Activated T-helper 1 cell treated with anti-CD3 and anti-CD28 coated beads, Interleukin-2, amount 50 U/mL, for 16 hours (primary cell): ENCODE measurements at places on chromosomes 2 and 18.

DNA sequence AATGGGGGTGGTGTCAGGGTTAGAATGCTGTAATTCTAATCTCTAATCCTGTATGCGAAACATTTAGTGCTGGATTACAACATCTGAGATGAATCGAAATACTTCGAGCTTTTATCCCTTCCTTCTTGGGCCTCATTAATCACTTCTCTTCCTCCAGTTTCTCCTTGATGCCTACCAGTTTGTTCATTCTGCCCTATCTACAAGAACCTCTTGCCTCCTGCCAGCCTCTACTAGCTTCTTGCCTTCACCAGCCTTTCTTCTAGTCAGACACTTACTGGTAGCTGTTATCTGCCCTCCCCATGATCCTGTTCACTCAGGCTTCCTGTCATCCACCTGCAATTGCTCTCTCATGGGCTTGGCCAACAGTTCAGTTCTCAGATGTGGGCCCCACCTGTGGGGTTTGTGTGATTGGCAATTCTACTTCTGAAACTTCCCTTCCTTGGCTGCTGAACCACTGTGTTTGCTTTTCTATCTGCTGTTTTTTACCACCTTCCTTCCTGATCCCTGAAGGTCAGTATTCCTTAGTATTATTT, 15.4 kb upstream of the FARP2 start:
- no peak for DNase-seq

GRCh38 chr2:12428324-12428723, 288.4 kb upstream of the TRIB2 start:
- no peak for DNase-seq

- no peak for DNase-seq
These were observed 225.0 kb upstream of the DOK6 start for GRCh38 chr18:69175681-69176080.

- DNase-seq: no peak
These were observed 131.2 kb downstream of the NEDD4L start for GRCh38 chr18:58175122-58175785.

DNA sequence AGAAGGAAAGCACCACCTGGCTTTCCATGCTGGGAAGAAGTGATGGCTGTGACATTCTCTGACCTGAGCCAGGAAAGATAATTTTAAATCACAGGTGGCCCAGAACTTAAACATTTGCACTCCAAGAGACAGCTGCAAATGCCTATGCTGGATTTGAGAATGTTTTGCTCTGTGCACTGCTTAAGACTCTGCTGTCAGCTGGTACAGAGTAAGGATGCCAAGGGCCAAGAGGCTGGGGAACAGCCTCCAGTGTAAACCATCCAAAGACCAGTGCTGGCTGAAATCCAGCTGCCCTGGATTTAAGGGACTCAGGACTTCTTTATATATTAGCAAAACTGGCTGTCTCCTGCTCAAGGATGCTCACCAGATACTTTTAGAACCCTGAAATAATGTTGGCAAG, 3.9 kb downstream of the HOXD8 start:
- no peak for DNase-seq

- no peak for DNase-seq
These were observed 257.3 kb upstream of the RASGRP3 start for GRCh38 chr2:33219114-33219513.

DNA sequence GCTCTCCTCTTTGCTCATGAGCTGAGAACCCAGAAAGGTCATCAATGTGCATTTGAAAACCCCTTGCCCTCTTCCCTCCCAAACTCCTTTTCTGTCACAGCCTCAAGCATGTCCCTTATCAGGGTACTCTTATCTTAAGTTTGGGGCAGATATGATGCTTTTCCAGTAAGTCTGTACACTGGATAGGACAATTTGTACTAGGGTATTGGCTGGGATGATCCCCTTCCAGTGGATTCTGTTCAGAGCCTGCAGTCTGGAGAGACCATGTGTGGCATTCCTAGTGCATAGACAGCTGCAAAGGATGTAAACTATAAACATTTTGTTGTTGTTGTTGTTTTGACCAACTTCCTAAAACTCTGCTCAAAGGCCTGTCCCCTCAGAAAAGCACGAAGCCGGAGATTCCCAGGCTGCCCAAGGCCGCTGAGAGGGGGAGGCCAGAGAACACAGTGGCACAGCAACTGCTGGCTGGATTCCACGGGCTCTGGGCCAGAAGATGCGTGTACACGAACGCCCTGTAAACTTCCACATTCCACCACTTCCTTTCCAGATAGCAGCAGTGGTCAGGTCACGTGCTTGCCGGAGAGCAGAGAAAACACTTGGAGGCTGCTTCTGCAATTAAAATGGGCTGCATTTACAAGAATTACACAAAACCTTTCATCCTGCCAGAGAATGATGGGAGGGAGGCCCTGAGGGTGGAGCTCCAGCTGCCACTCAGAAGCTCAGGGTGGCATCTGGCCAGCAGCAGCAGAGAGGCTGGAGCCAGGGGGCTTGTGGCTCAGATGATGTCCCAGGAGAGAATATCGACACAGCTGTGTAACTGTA, 42.1 kb downstream of the BMP10 start:
- DNase-seq: peak; percentile 51

GRCh38 chr2:194271293-194271961, 1385.6 kb upstream of the SLC39A10 start:
- DNase-seq: no peak

GRCh38 chr2:202624133-202624532, 10.6 kb upstream of the FAM117B start:
- DNase-seq: no peak
